ENCODE measurements at places on chromosomes 4 and X. TPM values are rescaled to one million over a fixed set of nuclear protein-coding genes. Genes with fewer than 3 reads are reported as not detected.

The NLGN3 gene
- 1.0 TPM for total RNA-seq

The MAB21L2 gene
- total RNA-seq = not detected

The CCDC158 gene
- total RNA-seq = 0.47 TPM

The TMEM255A gene
- 1.8 TPM for total RNA-seq

The RAB40AL gene
- 0.58 TPM for total RNA-seq

The TCEAL1 gene
- total RNA-seq = 27.3 TPM

The SCRG1 gene
- total RNA-seq = 0.79 TPM

The HSFX1 gene
- total RNA-seq = 1.2 TPM

The GBA3 gene
- total RNA-seq = not detected

The RAP2C gene
- 18.5 TPM for total RNA-seq

The SULT1E1 gene
- 12.0 TPM for total RNA-seq

The NPY5R gene
- total RNA-seq = not detected

The USP17L29 gene
- not detected for total RNA-seq

DNA sequence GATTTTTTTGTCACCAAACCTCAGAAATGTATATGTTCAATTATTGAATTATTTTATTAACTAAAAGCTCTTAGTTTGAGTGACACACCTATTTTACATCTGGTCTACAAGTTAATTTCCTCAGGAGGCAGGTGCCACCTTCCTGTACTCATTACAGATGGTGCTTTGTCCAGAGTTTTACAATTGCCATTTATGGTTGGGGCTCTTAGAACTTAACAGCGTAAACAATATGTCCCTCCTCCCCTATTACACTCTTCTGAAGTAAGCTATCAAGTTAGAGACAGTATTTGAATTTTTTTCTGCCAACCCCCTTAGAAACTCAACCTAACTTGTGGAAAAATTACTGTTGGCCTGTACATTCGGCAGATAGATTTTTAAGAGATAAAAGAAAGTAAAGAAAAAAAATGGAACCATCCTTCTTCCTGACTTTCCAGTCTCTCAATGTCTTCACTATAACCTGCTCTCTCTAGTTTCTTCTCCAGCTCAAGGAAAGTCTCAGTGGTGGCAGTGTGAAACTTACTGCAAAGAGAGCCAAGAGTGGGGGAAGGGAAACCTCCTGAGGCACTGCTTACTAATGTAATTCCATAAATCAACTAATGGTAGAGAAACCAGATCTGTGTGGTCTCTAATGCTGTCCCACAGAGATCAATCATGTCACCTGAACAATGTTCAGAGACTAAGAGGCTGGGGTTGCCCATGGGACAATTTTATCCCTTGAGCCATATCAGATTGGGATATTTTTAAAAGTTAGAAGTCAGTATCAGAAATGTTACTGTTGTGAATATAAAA is 7.8 kb downstream of the CXXC4 start:
- no peak for DNase-seq

- DNase-seq = no peak
Observed at GRCh38 chr4:175622887-175623286, 189.2 kb downstream of the GPM6A start.

GRCh38 chrX:56987741-56988140 is 7.6 kb downstream of the SPIN3 start:
- DNase-seq = no peak

DNA sequence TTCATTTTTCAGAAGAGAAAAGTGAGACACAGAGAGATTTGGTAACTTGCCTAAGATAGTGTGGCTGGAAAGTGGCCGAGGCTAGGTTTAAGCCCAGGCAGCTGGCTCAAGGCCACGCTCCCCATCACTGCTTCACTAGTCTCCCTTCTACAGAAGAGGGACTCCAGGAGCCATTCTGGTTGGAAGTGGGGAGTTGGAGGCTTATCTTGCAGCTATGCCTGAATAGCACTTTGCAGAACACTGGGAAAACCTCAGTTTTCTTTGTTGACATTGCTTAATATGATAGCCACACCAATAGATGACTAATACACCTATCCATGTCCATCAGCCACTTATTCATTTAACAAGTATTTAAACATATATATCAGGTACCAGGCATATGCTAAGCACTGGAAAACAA is 18.5 kb downstream of the LRRC66 start:
- no peak for DNase-seq

- no peak for DNase-seq
Observed at GRCh38 chr4:78517050-78517652, 34.4 kb upstream of the ANXA3 start.

DNA sequence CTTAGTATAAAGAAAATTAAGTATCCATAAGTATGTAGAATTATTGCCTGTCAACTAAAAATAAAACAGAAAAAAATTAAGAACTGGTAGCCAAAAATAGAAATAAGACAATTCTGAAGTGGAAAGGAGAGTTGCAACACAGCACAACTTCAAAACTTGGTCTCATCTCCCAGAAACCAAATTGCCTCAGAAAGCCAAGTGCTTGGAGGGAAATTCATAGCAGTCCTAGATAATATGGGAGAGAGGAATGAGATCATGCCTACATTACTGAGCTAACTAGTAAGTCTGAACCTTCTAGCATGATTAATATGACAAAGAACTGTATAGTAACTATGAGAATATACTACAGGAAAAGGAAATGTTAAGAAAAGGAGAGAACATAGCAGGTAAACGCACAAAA is 256.5 kb downstream of the LDB2 start:
- DNase-seq = no peak

DNA sequence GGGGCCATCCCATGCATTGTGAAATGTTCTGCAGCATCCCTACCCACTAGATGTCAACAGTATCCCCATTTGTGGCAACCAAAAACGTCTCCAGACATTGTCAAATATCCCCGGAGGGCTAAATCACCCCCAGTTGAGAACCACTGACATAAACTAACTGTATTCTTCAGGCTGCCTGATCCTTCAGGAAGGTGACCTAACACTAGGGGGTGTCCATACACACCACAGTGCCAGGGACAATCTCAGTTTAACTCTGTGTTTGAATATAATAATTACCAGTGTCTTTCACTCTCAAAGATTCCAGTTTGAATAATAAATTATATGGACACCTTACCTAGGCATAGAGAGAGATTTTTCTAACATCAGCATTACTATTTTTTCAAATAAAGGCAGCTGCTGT is 6.4 kb downstream of the ACE2 start:
- no peak for DNase-seq

DNA sequence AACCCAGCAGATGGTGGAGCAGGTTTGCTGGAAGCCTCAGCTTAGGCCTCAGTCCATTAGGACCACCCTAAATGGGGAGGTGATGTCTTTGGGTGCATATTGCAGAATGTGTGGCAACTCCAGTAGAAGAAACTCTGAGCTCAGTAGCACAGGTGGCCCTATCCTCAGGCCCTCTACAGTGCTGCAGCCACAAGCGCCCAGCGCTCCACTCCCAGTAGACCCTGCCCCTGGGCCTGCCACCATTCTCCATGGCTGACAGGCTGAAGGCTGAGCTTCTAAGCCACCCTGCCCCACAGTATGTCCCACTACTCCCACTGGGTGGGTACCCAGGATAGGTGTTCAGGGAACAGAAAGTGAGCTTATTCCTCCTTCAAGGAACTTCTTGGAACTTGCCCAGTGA is 162.8 kb upstream of the MAMLD1 start:
- DNase-seq = no peak

- no peak for DNase-seq
Observed at GRCh38 chrX:87896057-87896456, 378.5 kb downstream of the KLHL4 start.

DNA sequence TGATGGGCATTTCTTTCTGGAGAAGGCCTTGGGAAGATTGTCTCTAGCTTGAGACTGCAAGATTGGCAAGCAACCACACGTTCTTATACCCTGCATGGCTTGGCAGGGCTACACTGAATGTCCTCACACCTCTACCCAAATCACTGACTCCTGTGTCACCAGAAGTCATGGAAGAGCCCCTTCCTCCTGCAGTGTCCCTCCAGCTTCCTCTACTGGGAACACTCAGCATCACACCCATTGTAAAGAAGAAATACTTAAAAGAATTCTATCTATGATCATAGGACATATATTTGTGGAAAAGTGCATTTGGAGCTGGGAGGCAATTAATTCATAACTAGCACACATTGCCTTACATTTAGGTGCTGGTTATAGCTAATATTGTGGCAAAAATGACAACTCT is 113.1 kb downstream of the CCSER1 start:
- no peak for DNase-seq

- DNase-seq = no peak
Observed at GRCh38 chr4:20319825-20320612, 68.3 kb downstream of the SLIT2 start.

DNA sequence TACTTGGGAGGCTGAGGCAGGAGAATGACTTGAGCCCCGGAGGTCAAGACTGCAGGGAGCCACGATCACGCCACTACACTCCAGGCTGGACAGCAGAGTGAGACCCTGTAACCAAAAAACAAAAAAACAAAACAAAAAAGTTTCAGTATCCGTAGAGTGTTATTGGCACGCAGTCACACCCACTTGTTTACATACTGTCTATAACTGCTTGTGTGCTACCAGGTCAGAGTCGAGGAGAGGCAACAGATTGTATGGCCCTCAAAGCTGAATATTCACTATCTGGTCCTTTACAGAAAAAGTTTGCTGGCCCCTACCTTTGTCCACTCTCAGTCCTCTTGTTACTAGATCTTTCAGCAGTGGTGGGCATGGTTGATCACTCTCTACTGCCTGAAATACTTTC is 8.2 kb upstream of the CD99L2 start:
- DNase-seq = no peak

DNA sequence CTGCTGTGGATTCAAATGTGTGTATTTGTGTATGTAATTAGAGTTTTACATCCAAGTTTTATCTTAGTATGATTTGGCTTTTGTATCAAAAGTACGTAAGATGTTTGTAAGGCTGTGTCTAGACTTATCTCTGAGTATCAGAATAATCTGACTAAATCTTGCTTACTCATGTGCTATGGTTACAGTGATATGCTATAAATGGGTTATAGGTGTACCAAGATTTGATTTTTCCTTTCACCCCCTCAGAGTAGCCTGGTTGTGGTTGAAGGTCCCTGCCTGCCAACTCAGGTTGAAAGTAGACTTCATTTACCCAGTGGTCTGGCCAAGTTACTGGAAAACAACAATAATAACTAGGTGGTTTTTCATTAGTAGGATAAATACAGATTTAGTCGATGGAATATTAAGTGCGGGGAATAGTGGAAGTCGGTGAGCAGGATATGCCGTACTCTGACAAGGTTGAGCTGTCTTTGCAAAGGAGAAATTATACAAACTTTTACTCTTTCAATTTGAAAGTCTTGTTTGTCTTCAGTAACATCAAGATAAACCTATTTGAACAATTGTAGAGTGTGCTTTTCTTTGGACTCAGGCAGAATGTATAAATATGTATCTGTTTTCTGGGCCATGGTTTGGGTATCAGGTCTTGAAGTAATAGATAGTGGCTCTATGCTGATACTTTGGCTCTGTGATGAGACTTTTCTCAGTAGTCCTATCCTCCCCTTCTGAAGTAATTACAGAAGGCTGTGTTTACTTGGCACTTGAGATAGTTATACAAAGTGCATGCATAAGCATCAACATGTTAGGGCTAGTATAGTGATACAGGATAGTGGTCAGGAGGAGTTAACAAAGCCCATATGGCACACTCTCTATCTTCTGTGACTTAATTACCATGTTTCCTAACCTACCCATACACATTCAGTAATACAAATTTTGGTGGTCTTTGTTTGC is 23.7 kb downstream of the BMP2K start:
- no peak for DNase-seq

- DNase-seq = no peak
Observed at GRCh38 chr4:96473246-96473645, 633.4 kb downstream of the PDHA2 start.

DNA sequence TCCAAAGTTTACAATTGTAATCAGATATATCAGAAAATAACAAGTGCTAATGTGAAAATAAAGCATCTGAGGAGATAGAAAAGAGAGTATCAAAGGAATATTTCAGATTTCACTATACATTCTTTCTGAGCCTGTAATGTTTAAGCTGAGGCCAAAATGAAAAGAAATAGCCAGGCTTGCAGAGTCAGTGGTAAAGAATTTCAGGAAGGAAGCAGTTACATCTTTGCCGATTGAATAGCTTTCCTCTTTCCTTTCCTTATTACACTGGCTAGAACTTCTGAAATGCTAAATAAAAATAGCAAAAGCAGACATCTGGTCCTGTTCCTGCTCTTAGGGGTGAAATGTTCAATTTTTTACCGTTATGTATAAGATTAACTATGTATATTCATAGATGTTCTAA is 1441.6 kb upstream of the PCDH7 start:
- DNase-seq = no peak

DNA sequence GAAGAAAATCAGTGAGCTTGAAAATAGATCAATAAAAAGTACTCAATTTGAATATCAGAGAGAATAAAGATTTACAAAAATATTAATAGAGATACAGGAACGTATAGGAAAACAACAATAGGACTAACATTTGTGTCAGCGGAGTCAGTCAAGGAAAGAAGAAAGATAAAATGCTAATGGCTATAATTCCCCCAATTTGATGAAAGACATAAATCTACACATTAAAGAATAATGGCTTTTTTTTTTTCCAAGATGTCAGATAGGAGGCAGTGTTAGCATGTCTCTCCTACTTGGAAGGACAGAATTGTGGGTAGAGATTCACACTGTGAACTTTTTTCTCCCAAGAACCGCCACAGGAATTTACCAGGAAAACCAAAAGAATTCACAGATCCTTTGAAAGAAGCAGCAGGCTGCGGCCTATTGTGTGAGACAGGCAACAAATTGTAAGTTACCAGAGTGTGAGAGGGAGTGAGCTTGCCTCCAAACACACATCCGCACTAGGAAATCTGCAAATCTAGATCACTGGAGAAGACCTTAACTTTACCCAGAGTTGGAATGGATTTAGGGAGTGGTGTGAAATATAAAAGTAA is 249.9 kb downstream of the PRDM5 start:
- no peak for DNase-seq

GRCh38 chr4:13470379-13470778 is 13.8 kb downstream of the RAB28 start:
- no peak for DNase-seq

- DNase-seq = no peak
Observed at GRCh38 chr4:127509155-127509554, 123.6 kb upstream of the INTU start.

GRCh38 chrX:68059469-68059868 is 373.8 kb downstream of the OPHN1 start:
- no peak for DNase-seq

DNA sequence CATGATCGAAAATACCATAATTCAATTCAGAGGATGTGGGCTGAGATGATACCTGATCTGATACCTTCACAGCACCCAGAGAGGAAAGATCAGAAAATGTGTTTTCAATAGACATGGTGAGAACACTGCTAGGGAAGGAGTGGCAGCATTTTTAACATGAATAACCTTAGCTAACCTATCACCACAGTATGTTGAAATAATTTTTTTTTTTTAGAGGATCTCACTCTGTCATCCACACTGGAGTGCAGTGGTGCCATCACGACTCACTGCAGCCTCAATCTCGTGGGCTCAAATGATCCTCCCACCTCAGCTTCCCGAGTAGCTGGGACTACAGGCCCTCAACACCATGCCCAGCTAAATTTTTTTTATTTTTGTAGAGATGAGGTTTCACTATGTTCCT is 90.5 kb upstream of the RAPGEF2 start:
- no peak for DNase-seq

All from left lung (tissue), 14 donors.